ENCODE measurements at places on chromosomes 6 and 20. TPM values are rescaled to one million over a fixed set of nuclear protein-coding genes. Genes with fewer than 3 reads are reported as not detected.

PGBD1 gene
- total RNA-seq, result 9.7 TPM

GRCh38 chr20:46552460-46553420 is 2.3 kb upstream of the OCSTAMP start:
- no peak for DNase-seq

TRIM10 gene
- not detected for total RNA-seq

GRCh38 chr6:70667256-70667710 is 400 bp upstream of the SMAP1 start:
- no peak for DNase-seq

KHDC1L gene
- not detected for total RNA-seq

FOXA2 gene
- 0.59 TPM for total RNA-seq

DNA sequence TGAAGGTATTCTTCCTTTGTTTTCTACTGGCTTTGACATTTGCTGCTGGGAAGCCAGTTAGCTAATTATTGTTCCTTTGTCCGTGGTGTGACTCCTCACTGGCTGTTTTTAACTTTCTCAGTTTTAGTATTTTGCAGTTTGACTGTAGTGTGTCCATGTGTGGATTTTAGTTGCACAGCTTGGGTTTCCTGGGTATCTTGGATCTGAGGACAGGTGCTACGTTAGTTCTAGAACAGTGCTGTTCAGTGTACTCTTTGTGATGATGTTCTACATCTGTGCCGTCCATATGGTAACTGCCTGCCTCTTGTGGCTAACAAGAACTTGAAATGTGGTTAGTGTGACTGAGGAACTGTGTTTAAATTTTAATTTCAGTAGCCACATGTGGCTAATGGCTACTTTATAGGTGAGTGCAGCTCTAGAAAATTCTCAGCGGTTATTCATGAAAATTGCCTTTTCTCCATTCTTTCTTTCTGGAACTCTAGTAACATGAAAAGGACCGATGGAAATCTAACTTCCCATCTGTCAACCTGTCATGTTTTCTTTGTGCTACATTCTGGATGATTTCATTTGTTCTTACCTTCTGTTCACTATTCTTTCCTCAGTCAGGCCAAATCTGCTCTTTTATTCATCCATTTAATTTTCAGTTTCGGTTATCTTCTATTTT is 7.4 kb downstream of the SNX9 start:
- no peak for DNase-seq

DNA sequence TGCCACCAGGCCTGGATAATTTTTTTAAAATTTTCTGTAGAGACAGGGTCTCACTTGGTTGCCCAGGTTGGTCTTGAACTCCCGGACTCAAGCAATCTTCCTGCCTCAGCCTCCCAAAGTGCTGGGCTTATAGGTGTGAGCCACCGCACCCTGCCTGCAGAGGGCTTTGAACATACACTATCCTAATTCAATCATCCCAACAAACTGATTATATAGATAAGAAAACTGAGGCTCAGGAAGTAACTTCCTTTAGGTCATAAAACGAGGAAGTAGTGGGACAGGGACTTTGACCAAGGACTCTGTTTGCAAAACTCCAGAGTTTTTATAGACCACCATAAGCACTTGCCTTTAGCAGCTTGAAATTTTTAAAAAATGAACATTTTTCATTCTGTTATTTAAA is 5.0 kb upstream of the BANF2 start:
- no peak for DNase-seq

- no peak for DNase-seq
Observed at GRCh38 chr6:168532070-168532469, 91.1 kb downstream of the SMOC2 start.

GNL1 gene
- total RNA-seq, result 109 TPM

EEF1A2 gene
- total RNA-seq, result 0.31 TPM

GRCh38 chr20:10074513-10074912 is 39.7 kb downstream of the ANKEF1 start:
- no peak for DNase-seq

- DNase-seq, result no peak
Observed at GRCh38 chr6:134902936-134903335, 47.0 kb downstream of the ALDH8A1 start.

DNA sequence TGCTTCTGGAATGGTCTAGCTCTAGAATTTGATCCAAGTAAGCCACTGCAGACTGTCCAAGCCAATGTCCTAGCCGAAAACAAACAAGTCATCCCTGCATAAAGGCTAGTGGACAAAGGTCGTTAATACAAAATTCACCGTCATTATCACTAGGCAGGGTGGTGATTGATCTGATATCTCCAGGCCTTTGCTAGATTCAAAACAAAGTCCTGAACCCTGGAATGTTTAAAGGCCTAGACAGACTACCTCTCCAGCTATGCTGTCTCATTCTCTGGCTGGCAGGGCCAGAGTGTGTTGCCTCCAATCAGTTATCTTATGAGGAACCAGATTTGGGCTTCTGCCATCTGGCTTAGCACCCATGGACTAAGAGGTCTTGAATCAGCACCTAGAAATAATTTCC is 38.3 kb downstream of the MAP7 start:
- no peak for DNase-seq

DNA sequence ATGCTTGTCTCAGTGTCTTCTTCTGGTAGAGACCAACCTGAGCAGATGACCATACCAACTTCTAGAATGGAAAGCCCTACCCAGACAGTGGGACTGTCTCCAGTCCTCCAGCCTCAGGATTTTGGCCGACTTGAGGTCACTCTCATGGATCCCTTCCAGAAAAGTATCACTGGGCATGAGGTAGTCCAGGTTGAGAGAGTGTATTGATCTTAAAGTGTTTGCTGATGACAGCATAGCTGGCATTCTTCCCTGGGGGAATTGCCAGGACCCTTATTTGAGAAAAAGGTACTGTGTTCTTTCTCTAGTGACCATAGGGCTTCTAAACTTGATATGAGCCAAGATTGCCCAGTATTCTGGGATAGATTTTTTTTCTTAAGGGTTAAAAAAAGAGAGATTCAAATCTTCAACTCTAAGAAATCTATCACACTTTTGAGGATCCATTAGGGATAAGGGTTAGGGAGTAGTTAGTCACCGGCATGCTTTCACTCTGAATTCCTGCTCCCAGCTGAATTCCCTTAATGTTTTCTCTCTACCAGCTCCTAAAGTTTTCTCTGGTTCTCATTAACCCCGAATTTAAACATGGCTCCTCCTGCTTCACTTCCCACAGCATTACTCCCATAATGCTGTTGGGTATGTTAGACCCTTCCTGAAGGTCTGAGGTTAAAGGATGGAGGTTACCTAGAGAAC is 73.6 kb upstream of the FLRT3 start:
- no peak for DNase-seq

UBE2C gene
- total RNA-seq, result 22.9 TPM

DNA sequence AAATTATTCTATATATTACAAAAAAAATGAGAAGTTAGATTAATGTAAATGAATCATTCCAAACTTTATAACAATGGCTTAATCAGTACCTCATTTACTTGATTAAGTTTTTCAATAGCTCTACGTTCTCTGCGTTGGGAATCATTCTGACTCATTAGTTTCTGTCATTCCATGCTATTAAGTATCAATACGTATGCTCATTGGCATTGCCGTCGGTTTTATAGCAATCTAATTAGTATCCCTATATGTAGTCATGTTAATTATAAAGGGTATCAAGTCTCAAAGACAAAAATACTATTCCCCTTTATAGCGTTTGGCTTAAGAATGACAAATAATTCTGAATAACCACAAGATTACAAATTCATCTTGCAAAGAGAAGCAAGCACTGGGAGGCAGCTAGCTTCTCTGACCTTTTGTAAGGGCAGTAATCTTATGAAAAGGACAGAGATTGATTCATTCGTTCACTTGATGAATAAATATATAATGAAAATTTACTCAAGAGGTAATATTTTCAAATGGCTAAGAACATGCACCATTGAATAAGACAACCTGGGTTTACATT is 41.8 kb downstream of the OLIG3 start:
- DNase-seq, result no peak

GRCh38 chr20:48234951-48235350 is 449.7 kb upstream of the SULF2 start:
- DNase-seq, result no peak

DNA sequence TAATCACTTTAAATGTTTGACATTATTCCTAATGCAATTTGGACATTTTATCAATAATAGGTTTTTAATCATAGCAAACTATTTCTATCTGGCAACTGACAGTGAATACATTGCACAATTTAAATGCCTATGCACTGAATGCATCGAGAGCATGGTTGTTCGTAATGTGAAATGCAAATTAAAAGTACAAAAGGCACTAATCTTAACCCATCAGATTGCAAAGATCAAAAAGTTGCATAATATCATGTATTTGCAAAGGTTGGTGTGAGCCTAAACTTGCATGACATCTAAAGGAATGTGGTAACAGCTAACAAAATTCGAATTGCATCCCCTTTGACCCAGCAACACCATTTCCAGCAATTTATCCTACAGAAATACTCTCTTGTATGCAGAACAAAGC is 469.9 kb upstream of the IRAK1BP1 start:
- DNase-seq, result no peak

DNA sequence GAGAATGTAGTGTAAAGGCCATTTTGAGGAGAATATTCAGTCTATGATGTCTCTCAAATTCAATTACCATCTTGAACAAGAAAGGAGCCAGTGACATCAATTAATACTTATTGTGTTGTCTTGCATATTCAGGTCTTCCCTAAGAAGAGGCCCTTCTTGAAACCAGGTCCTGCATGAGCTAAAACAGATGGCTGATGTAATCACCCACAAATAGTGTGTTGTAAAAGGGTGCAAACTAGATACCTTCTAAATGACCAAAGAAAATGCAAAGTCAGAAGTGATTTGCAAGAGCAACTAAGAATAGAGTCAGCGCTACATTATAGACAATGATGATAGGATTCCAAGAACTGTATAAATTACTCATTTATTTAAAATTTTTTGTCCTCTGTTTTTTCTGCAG is 97.0 kb downstream of the BTBD3 start:
- no peak for DNase-seq

All from endothelial cell (in vitro differentiated cells).